ENCODE measurements at places on chromosomes 7 and 10.

GRCh38 chr10:88896994-88897853 lies 17.2 kb downstream of the STAMBPL1 start:
- DNase-seq, result no peak

- no peak for DNase-seq
Observed at GRCh38 chr10:102782673-102783551, 39.2 kb downstream of the WBP1L start.

- DNase-seq, result no peak
Observed at GRCh38 chr7:32061346-32061745, 8.9 kb downstream of the PDE1C start.

- DNase-seq, result no peak
Observed at GRCh38 chr10:119095640-119096039, 8.3 kb upstream of the DENND10 start.

DNA sequence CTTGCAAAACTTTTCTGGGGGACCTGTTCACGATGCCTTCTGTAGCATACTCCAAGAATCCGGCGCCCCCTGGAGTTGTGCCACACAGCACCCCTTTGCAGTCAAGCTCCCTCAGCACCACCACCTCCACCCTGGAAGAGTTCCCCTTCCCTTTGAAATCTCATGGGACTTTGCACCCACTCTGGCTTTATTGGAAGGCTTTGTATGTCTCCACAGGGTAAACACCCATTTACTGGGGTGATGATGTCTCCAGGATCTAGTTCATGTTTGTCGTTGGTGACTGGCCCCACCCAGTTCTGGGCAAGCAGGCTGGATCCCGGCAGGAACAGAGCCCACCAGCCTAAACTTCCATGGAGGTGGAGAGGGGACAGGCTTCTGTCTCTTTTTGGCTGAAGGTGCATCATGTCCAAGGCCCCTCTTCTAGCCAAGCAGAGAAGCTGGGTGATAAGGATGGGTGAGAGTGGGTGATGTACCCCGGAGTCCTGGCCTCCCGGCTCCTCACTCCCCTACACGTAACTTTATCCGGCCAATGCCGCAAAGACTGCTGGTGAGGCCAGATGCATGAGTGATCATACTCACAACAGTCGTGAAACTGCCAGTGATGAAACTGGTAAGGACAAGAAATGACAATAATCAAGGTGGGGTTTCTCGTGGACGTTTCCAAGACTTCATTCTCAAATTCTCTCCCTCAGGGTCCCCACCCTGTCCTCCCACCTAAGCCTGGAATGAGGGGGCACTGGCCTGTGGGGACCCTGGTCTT lies 695 bp upstream of the CLDN4 start:
- no peak for DNase-seq

DNA sequence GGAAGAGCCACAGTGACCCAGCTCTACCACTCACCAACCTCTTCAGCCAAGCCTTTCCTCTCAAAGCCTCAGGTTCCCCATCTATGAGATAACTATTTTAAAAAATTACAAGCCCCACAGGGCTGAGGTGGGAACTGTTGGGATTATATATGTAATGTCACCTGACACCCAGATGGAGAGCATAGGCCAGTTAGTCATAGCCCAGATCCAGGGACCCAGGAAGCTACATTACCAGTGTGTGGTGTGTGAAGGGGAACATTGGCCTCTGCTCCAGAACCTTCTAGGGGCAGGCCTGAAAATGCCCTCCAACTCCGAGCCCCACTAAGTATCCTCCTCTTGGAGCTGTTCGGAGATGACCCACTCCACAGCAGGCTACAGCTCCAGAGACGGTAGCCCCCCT lies 162.4 kb downstream of the NRF1 start:
- no peak for DNase-seq
